Nephron progenitor cell (in vitro differentiated cells): ENCODE measurements at places on chromosomes 5 and 9.

DNA sequence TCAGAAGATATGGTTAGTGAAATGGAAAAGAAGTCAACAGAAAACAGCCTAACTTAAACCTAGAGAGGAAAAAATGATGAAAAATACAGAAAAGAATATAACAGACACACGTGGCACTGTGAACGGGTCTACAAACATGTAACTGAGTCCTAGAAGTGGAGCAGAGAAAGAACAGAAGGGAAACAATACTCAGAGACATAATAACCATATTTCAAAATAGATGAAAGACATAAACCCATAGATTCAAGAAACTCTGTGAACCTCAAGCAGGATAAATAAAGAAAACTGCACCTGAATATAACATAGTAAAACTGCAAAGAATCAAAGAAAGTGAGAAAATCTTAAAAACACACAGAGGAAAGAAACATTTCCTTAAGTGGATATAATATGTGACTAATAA, 67.7 kb upstream of the GOLGA1 start:
- no peak for DNase-seq

- DNase-seq: no peak
Observed at GRCh38 chr9:110180511-110181434, 27.2 kb downstream of the C9orf152 start.

DNA sequence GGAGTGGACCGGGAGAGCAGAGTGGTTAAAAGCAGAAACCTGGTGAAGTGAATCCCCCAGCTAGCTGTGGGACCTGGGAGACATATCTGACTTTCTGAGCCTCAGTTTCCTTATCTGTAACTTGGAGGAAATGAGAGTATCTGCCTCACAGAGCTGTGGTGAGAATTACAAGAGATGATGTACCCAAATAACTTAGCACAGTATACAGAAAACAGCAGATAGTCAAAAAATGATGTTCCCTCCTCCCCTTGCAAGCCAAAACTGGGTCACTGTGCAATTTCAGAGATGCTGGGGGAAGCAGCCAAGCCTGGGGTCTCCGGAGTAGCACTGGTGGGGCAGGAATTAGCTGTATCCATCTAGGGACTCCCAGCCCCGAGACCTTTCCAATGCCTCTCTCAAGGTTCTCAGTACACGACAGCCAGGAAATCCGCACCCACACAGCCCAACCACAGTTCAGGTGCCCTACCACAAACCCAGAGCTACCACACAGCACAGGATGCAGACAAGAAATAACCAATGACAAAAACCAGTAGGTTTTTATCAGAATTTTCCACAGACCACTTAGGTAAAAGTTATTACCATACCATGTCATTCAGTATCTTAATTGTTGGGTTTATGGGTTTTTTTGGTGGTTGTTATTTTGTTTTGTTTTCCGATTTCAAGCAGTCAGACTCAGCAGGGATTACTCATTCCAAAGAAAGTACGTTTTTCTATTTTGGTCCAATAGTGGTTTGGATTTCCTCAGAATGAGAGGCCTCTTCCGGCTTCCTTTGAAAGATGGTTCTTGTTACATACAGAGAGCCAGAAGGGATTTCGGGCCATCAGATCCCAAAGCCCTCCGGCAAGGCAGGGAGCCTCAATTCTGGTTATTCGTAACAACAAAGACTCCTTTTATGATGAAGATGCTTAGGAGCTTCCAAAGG, 4.9 kb upstream of the HRH2 start:
- no peak for DNase-seq

- no peak for DNase-seq
Observed at GRCh38 chr5:14598225-14598624, 16.6 kb downstream of the OTULINL start.

DNA sequence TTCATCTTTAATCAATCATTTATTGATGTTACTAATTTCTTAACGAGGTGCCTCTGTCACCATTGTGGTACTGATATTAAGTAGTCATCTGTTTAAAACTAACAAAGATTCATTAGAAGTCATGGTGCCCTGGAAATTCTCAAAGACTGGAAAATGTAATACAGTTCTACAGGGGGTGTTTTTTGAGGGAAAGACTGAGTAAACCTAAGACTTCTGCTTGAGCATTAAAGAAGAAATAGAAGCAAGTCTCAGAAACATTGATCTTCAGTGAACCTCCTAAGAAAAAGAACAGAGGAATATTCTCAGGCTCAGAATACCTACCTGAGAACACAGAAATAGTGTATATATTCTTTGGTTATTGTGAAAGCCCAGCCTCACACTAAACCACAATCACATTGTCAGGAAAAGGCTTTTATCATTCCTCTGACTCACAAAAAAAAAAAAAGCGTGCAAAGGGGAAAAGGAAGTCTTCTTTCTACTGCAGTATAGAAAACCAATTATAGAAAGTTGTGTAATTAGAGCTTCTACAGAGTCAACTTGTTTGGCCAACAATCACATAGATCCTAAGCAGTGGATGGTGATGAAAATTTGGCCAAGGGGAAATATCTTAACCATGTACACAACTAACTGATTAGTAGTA, 60.8 kb downstream of the HINT1 start:
- no peak for DNase-seq

- no peak for DNase-seq
Observed at GRCh38 chr5:95837492-95837891, 15.0 kb upstream of the GLRX start.

GRCh38 chr5:181109489-181110013, 21.4 kb downstream of the OR2V1 start:
- DNase-seq: no peak

GRCh38 chr9:125983681-125984080, 236.5 kb downstream of the PBX3 start:
- no peak for DNase-seq

DNA sequence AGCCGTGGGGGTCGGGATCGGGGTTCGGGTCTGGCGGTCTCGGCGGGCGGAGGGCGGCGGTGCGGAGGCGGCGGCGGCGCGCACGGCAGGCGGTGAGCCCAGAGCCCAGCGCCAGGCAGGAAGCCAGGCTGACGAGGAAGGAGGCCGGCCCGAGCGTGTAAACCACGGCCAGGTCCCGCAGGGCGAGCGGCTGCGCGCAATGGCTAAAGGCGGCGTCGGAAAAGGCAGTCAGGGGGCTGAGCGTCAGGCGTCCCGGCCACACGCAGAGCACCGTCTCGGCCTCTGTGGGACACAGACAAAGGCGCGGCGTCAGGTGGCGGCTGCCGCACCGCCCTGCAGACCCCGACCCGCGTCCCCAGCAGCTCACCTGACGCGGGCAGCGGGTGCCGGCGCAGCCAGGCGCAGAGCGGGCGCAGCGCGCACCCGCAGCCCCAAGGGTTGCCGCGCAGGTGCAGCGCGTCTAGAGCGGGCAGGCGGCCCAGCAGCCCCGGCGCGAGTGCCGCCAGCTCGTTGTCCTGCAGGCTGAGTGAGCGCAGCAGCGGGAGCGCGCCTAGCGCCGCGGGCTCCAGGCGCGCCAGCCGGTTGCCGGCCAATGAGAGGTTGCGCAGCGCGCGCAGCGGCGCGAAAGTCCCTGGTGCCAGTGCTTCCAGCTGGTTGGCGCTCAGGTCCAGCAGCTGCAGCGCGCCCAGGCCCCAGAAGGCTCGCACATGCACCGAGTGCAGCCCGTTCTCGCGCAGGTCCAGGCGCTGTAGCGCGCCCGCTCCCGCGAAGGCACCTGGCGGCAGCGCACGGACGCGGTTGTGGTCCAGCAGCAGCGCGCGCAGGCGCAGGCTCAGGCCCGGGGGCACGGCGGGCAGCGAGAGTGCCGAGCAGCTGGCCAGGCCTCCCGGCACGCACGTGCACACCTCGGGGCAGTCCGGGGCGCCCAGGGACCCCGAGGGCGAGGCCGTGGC, 671 bp downstream of the LRRC26 start:
- DNase-seq: peak; percentile 60

GRCh38 chr5:91271999-91272398, 111.1 kb downstream of the ARRDC3 start:
- DNase-seq: no peak

GRCh38 chr5:16713386-16713928, 96.7 kb upstream of the RETREG1 start:
- DNase-seq: peak; percentile 58

GRCh38 chr5:133489632-133490031, 122.7 kb downstream of the FSTL4 start:
- no peak for DNase-seq

DNA sequence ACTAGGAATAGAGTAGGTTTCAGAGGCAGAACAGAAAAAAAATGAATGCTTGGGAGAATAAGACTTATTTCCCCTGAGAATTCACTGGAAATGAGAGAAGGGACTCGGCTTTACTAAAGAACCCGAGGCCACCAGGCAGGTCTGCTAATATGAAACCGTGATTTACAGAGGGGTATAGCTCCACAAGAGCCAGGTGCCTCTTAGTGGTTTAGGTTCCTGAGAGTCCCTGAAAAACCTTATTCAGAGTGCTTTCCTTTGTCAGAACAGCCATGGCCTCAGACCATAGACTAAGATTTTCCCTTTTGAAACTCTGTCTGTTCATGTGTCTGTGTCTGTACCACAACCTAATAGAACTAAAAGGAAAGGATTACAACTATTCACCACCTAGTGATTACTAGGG, 35.9 kb upstream of the PUM3 start:
- no peak for DNase-seq

DNA sequence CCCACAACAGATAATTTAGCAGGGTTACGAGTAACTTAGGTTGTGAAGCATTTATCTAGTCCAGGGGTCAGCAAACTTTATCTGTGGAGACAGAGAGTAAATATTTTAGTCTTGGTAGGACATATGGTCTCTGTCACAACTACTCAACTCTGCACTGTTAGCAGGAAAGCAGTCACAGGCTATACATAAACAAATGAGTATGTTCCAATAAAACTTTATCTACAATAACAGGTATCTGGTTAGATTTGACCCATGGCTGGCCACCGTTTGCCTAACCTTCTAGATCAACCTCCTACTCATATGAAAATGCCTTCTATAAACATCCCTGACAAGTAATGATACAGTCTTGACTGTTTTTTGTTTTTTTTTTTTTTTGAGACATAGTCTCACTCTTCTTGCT, 13.0 kb upstream of the HK3 start:
- no peak for DNase-seq
